AG20443 (cell line): ENCODE measurements at places on chromosomes 3 and 15.

- DNase-seq: peak; percentile 46
These were observed 53.1 kb upstream of the ULK4 start for GRCh38 chr3:42014921-42015533.

DNA sequence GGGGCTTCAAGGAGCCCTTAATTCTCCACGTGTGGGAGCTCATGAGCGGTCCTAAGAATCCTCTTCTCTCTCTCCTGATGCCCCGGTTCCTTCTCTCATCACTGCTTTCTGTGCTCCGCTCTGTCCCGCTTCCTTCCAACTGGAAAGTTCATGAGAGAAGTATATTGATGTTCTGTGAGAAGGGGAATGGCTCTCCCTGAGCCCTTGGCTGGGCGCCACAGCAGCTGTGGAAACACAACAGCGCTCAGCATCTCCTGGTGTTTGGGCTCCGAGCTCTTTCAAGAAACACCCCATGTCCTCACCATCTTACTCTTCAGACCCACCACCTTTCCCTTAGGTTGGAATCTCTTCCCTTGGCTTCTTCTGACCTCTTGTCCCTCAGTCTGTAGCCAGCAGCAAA is 161.7 kb downstream of the VGLL4 start:
- DNase-seq: no peak

GRCh38 chr3:8595695-8596115 is 48.9 kb downstream of the SSUH2 start:
- DNase-seq: no peak

DNA sequence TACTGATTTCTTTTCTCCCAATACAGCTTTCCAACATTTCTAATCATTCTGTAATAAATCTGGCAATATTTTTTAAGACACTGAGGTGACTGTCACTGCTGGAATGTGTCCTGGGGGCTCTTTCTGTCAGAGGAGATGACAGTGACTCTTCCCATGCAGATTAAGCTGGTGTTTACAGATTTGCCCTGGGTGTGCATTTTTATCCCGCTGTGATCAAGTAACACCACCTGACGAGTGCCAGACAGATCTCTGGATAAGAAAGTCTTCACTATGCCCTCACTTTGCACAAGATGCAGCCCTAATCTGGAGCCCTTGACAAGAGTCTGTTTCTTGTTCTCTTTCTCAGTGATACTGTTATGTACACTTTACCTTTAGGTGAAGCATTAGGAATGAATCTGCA is 477.7 kb downstream of the ZIC1 start:
- DNase-seq: no peak

DNA sequence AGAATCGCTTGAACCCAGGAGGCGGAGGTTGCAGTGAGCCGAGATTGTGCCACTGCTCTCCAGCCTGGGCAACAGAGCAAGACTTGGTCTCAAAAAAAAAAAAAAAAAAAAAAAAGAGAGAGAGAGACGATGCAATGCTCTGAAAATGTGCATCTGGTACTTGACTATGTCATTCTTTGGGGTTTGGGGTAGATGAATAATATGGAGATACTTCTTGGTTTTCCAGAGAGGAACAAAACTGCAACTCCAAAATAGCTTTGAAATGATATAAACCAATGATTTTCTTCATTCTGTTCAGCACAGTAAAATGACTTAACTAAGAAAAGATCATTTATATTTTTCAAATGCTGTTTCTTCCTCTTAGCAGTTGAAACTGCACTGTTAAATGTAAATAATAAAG is 158.9 kb downstream of the ISL2 start:
- no peak for DNase-seq

DNA sequence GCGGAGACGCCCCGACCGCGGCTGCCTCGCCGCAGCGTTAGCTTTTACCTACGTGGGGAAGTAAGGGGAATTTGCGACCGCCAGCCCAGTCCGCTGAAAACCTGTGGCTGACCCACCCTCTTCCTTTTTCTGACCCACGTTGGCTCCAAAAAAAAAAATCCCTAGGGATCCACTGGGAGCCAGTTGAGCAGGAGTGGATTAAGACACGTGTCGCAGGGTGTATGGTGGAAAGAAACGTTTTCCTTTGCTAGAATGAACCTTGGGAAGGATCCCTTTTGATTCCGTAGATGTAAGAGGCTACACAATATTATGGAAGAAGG is 575 bp upstream of the PCYT1A start:
- no peak for DNase-seq

DNA sequence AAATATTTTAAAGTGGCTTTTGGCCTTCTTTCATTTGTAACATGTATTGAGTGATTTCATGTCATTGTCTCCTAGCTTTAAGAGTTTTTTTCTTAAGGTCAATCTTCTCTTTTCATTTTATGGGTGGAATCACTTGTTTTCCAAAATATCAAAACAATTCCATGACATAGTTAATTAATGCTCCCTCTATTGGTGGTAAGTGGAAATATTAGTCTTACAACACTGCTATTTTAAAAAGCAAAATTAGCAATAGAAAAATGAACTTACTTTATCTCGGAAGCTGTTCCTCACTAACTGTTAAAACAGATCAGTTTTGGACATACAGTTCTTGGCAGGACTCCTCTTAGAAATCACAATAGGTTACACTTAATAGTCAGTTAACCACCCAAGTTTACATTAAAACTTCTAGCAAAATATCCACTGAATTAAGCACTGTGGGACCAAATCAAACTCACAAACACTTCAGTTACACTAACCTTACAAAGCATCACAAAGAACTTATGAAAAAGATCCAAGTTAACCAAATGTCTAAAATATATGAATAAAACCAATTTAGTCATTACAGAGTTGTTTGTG is 42.4 kb downstream of the TIGIT start:
- no peak for DNase-seq

DNA sequence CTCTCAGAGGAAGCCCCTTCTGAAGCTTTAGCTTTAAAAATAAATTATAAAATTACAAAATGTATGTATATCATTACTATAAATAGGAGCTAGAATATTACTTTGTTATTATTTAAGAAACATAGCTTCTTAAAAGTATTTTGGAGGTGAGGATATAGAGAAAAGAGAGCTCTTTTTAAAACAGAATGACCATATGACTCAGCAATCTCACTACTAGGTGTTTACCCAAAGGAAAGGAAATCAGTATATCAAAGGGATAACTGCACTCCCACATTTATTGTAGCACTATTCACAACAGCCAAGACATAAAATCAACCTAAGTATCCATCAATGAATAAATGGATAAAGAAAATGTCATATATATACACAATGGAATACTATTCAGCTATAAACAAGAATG is 119.6 kb downstream of the DMXL2 start:
- DNase-seq: no peak

GRCh38 chr15:52652984-52653383 is 26.2 kb downstream of the ATOSA start:
- peak; percentile 6 for DNase-seq

GRCh38 chr15:34019369-34019990 is 19.5 kb downstream of the AVEN start:
- no peak for DNase-seq

GRCh38 chr15:98718426-98719136 is 70.2 kb downstream of the IGF1R start:
- no peak for DNase-seq

GRCh38 chr15:69415381-69415780 is 1.2 kb downstream of the KIF23 start:
- no peak for DNase-seq

GRCh38 chr3:150169330-150169940 is 198.7 kb upstream of the PFN2 start:
- no peak for DNase-seq

GRCh38 chr15:48086576-48086975 is 34.2 kb upstream of the SLC24A5 start:
- peak; percentile 21 for DNase-seq
